ENCODE measurements at places on chromosomes 11 and 22. TPM values are rescaled to one million over a fixed set of nuclear protein-coding genes. Genes with fewer than 3 reads are reported as not detected.

GRCh38 chr22:46738647-46739093, 618 bp upstream of the CERK start:
- peak overlapping the region; percentile 83 for H3K4me3 ChIP-seq
- H3K36me3 ChIP-seq, result peaks cover 30% of the 10 kb centered on the region
- peak overlapping the region; percentile 88 for H3K27ac ChIP-seq
- no peaks in the 10 kb centered on the region for H3K27me3 ChIP-seq
- H3K4me1 ChIP-seq, result peaks cover 40% of the 10 kb centered on the region

- peaks cover 4% of the 10 kb centered on the region for H3K27me3 ChIP-seq
- H3K4me3 ChIP-seq, result no peak overlapping the region
- DNase-seq, result no peak
- H3K27ac ChIP-seq, result no peak overlapping the region
- H3K36me3 ChIP-seq, result no peaks in the 10 kb centered on the region
Measured at GRCh38 chr11:44630511-44631210, 65.2 kb downstream of the CD82 start.

- H3K27ac ChIP-seq, result peak overlapping the region; percentile 90
- peak; percentile 31 for DNase-seq
- peaks cover 31% of the 10 kb centered on the region for H3K36me3 ChIP-seq
- H3K4me1 ChIP-seq, result peaks cover 53% of the 10 kb centered on the region
- peak overlapping the region; percentile 92 for H3K4me3 ChIP-seq
Measured at GRCh38 chr22:21568347-21569075, 997 bp downstream of the UBE2L3 start.

The RAG2 gene
- total RNA-seq, result not detected

GRCh38 chr11:93526641-93527583, 16.3 kb downstream of the SMCO4 start:
- peaks cover 28% of the 10 kb centered on the region for H3K36me3 ChIP-seq
- H3K4me3 ChIP-seq, result peak overlapping the region; percentile 31
- DNase-seq, result no peak
- no peaks in the 10 kb centered on the region for H3K27me3 ChIP-seq
- H3K4me1 ChIP-seq, result peaks cover 91% of the 10 kb centered on the region

DNA sequence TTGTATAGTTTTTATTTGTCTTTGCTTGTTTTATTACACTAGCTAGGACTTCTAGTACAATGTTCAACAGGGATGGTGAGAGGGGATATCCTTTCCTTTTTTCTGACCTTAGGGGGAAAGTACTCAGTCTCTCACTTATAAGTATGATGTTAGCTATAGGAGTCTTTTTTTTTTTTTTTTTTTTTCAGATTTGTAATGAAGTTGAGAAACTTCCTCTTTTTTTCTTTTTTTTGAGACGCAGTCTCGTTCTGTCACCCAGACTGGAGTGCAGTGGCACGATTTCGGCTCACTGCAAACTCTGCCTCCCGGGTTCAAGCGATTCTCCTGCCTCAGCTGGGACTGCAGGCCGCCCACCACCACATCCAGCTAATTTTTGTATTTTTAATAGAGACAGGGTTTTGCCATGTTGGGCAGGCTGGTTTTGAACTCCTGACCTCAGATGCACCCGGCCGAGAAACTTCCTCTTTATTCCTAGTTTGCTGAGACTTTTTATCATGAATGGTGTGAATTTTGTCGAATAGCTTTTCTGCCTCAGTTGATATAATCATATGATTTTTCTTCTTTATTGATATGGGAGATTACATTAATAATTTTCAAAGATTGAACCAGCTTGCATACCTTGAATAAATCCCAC, 10.9 kb downstream of the TRIM22 start:
- no peak overlapping the region for H3K27ac ChIP-seq
- no peak overlapping the region for H3K4me3 ChIP-seq
- H3K36me3 ChIP-seq, result peaks cover 77% of the 10 kb centered on the region

DNA sequence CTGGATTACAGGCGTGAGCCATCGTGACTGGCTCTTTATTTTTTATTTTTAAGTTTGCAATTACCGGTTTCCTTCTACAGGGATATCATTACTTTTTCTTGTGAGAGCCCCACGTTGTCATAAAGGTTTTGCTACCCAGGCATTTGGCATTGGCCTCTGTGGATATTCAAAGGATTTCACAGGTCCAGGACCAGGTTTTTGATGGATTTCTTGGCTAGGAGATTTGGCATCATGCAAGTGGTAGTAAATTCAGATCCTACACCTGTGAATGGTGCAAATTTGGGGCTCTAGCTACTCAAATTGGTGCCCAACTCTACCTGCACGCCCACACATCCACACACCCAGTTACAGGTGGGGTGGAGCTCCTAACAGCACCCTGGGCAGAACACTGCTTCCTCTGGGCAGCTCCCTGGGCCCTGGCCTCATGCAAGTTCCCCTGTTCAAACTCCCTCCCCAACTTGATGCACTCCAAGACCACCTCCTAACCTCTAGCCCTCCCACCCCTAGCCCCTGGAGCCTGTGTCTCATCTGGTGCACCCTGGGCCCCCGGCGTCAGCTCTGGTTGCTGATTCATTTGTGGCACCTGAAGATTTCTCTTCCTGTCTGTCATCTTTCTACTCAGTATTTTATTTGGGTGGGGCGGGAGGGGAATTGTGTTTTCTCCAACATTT, 9.3 kb upstream of the MRGPRD start:
- H3K4me1 ChIP-seq, result peaks cover 5% of the 10 kb centered on the region
- no peak overlapping the region for H3K4me3 ChIP-seq
- no peak overlapping the region for H3K27ac ChIP-seq
- peaks cover 29% of the 10 kb centered on the region for H3K27me3 ChIP-seq
- no peak for DNase-seq

The GDPD4 gene
- total RNA-seq, result not detected

GRCh38 chr22:44337678-44338004, 24.9 kb upstream of the SHISAL1 start:
- peaks cover 8% of the 10 kb centered on the region for H3K27me3 ChIP-seq
- no peak overlapping the region for H3K27ac ChIP-seq
- H3K4me3 ChIP-seq, result no peak overlapping the region

GRCh38 chr11:35349897-35350296, 69.5 kb downstream of the SLC1A2 start:
- no peak for DNase-seq
- peaks cover 5% of the 10 kb centered on the region for H3K27me3 ChIP-seq
- no peak overlapping the region for H3K4me3 ChIP-seq
- H3K27ac ChIP-seq, result no peak overlapping the region

The SERGEF gene
- total RNA-seq, result 34.2 TPM

- H3K4me1 ChIP-seq, result no peaks in the 10 kb centered on the region
- peaks cover 5% of the 10 kb centered on the region for H3K27me3 ChIP-seq
- no peak overlapping the region for H3K27ac ChIP-seq
- no peaks in the 10 kb centered on the region for H3K36me3 ChIP-seq
Measured at GRCh38 chr11:120021978-120022377, 115.9 kb downstream of the TRIM29 start.

The FOSL1 gene
- 5.0 TPM for total RNA-seq

Data from activated CD4-positive, alpha-beta memory T cell treated with anti-CD3 and anti-CD28 coated beads, Interleukin-2, amount 10 ng/mL, durations not matched to agents 7 days and 5 days (primary cell).